Epithelial cell of proximal tubule (primary cell): ENCODE measurements at places on chromosomes 7 and 10. TPM values are rescaled to one million over a fixed set of nuclear protein-coding genes. Genes with fewer than 3 reads are reported as not detected.

The SAP25 gene
- total RNA-seq: 1.7 TPM in 1 of 2 replicates, not detected in the other

The SLC39A12 gene
- not detected in 2 replicates for total RNA-seq

- DNase-seq: no peak
These were observed 132.8 kb downstream of the GLI3 start for GRCh38 chr7:42104231-42104630.

The PNLIPRP3 gene
- total RNA-seq: not detected in 2 replicates

The CASP7 gene
- total RNA-seq: 16.5 and 29.0 TPM in 2 replicates

The GIMAP7 gene
- total RNA-seq: not detected in 2 replicates

The GOLGA7B gene
- 0.12 and 0.43 TPM in 2 replicates for total RNA-seq

The SNX10 gene
- 18.8 and 29.0 TPM in 2 replicates for total RNA-seq

DNA sequence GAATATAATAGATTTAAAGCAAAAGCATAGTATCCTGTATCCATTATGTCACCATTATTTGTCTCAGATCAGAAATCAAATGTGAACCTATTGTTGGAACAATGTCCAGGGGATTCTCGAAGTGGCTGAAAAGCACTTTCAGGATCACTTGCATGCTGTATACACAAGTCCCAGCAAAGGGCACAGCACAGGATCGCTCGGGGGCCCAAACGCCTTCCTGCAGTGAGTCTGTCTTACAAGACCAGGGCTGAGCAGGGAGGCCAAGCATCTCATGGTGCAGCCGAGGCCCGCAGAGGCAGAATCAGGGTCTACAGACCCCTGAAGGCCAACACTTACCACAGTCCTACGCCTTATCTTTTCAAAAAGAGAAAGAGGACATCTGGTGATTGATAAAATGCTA is 92.3 kb downstream of the TNS3 start:
- no peak for DNase-seq

The VENTX gene
- total RNA-seq: not detected in 2 replicates

The TAF3 gene
- total RNA-seq: 3.0 and 4.8 TPM in 2 replicates

DNA sequence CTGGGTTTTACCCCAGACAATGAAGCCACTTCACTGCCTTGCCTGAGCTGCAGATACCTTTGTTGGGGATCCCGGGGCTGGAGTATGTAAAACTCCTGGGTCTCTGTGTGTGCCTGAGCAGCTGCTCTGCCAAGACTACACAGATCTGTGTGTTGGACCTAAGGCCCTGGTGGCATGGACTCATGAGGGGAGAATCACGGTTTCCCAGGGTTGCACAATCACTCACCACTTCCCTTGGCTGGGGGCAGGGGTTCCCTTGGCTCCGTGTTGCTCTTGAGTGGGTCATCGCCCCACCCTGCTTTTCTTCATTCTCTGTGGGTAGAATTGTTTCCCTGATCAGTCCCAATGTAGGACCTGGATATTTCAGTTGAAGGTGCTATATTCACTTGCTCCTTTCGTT is 13.9 kb upstream of the TBATA start:
- DNase-seq: no peak

GRCh38 chr10:119724593-119725516 is 995 bp upstream of the INPP5F start:
- peak; percentile 31 for DNase-seq

GRCh38 chr7:106216923-106217542 is 67.8 kb downstream of the NAMPT start:
- DNase-seq: no peak

GRCh38 chr7:945556-946255 is 8.8 kb downstream of the ADAP1 start:
- no peak for DNase-seq

The LIPF gene
- total RNA-seq: not detected in 2 replicates

The CBLL1 gene
- 21.3 and 26.0 TPM in 2 replicates for total RNA-seq

The PIP gene
- total RNA-seq: not detected in 2 replicates

- peak; percentile 83 for DNase-seq
These were observed 6.4 kb downstream of the CDCA7L start for GRCh38 chr7:21939136-21939857.

The DNAJC12 gene
- total RNA-seq: 0.17 and 2.2 TPM in 2 replicates

DNA sequence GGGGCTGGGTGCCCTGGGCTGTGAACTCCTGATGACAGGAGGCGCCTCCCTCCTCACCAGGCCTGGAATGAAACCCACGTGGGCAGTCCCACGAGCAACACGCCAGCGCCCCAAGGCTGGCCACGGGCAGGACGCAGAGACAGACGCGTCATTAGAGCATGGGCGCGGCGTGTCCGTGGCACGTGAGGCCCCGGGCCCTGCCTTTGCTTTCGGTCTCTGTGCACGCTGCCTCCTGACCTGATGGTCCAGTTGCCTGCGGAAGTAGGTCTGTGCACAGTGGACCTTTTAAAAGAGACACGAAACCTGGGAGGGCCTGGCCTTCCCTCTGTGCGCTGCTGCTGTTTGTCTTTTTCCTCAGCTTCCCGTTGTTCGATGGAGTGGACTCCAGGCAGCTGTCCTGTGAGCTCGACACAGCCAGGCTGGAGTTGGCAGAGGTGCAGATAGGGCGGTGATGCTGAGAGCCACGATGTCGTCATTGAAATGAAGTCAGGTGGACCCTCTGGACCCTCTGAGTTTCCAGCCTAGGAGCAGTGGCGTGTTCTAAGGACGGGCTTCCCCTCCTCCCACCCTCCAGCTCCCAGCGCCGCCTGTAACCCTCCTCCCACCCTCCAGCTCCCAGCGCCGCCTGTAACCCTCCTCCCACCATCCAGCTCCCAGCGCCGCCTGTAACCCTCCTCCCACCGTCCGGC is 40.1 kb upstream of the CFAP46 start:
- DNase-seq: no peak

The SEMA3E gene
- total RNA-seq: 0.35 and 0.94 TPM in 2 replicates

The PTPRE gene
- 5.4 and 6.2 TPM in 2 replicates for total RNA-seq

DNA sequence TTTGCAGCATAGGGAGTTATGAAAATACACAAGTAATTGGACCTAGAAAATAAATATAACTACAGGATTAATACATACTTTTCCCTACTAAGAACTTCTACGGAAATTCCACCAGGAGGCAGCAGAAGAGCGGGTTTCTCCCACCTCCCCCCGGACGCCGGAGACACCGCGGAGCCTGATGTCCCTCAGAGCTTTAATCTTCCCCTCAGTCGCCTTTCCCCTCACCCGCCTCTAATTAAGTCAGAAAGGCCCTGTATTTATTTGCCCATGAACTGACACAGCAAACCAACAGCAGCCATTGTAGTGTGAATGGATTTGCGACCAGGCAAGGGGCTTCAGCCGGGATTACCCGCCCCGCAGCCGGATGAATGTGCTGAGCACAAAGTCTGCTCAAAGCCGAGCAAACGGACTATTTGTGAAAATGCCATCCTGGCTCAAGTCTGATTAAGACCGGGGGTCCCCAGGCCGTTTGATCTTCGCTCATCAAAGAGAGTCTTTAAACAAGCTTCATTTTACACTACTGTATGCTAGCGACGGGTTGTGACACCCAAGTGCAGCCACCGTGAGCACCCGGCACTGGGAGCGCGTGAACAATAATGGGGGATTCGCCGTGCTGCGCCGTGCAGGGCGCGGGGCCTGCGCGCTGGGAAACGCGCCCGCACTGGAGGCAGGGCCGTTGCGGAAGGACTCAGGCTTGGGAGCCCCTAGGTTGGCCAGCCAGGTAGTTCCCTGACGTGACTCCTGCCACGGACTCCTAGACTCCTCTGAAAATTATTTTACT is 5.6 kb upstream of the DKK1 start:
- DNase-seq: no peak

The SERPINE1 gene
- total RNA-seq: 160 and 249 TPM in 2 replicates

DNA sequence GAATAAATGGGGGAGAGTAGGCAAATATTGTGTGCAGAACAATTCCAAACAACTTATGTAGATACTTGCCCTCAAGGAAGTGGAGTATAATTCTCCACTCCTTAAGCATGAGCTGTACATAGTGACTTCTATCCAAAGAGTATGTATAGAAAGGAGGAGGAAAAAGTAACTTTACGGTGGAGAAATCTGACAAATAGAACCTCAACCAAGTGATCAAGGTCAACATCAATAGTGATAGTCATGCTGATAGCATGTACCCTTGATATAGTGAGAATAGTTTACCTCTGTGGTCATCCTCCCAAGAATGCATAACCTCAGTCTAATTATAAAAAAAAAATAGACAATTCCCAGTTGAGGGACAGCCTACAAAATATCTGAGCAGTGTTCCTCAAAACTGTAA is 89.1 kb upstream of the NANOS1 start:
- no peak for DNase-seq

DNA sequence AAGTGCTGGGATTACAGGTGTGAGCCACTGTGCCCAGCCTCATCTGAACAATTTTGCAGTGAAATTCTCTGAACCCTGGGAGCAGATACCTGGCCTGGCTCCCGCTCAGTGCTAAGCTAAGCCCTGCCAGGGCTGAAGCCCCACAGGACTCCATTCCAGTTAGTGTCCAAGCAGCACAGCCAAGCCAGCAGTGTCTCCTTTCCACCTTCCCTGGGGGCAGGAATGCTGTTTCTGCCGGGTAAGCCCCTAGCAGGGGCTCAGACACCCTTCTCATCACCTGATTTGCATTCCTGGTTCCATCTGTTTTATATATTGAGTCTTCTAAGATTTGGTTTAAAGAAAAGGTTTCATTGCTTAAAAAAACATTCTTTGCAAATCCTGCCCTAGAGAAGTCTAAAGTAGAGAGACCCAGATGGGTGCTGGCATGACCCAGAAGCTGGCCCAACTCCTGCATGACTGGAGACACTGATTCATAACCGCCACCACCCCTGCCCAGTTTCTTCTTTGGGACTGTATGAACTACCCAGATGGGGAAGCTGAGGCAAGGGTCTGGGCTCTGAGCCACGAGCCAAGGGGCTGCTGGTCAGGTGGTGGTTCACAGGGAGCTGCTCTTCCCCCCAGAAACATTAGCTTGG is 14.0 kb downstream of the SLC13A4 start:
- DNase-seq: no peak

DNA sequence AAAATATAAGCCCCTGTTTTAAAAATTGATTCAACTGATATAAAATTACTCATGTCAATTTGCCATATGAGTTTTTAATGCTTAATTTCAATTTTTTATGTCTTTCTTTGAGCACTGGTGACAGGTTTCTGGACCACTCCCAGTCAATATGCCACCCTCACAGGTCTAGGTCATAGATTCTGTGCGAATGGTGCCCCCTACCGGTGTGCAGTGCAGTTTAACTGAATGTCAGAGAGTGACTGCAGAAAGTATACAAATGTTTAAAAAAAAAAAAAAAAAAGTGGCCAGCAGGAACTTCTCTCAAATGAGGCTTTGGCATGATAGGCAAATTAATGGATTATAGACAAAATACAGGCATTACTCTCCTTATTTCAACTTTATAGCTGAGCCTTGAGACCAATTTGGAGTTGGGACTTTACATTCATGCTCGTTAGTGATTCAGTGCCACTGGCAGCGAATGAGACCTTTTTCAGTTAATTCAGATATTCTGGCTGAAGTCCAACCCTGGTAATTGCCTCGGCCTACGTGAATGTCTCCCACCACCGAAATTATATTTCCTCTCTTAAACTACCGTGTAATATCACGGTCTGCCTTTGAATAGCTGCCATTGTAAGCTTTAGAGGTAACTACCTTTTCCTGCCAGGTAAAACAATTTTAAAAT is 427.6 kb downstream of the PHTF2 start:
- DNase-seq: no peak

DNA sequence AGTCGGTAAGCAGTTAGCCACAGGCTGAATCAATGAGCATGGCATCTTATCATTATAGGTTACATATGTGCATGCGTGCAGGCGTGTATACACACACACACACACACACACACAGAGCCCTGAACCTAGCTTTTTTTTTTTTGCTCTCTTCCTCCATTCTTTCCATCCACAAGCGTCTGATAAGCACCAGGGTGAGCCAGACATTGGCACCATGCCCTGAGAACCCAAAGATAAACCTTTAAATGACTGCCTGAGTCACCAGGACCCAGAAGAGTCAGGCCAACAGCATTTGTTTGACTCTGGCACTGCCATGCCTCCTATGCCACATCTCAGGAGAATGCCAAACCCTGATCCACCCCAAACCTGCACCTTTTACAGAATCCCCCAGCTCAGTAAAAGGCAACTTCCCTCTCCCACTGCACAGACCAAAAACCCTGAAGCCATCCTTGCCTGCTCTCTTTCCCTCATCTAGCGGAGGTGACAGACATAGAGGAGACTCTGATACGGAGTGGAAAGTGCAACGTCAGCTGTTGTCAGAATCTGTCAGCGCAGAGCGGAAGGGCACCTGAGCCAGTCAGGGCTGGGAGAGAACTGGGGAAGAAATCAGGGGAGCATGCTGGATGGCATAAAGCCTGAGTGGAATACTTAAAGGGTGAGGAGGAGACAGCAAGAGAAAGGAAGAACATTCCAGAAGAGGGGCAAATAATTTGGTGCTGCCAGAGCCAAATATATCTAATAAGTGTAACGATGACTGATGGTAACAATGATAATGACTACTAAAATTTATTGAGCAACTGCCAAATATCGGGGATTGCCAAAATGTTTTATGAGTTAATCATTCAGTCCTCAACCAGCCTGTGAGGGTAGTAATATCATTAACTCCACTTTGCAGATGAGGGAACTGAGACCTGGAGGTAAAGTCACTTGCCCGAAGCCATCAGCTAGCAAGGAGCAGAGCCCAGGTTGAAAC is 3.2 kb downstream of the PARP12 start:
- DNase-seq: peak; percentile 42

DNA sequence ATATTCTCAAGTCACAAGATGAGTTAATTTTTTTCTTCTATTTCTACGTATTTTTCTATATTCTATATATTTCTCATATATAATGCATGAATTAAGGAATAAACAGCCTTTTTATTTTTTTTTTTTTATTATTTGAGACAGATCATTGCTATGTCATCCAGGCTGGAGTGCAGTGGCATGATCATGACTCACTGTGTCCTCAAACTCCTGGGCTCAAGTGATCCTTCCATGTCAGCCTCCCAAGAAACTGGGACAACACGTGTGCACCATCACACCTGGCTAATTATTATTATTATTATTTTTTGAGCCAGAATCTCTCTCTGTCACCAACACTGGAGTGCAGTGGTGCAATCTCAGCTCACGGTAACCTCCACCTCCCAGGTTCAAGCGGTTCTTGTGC is 1.5 kb downstream of the CLDN12 start:
- DNase-seq: peak; percentile 25

DNA sequence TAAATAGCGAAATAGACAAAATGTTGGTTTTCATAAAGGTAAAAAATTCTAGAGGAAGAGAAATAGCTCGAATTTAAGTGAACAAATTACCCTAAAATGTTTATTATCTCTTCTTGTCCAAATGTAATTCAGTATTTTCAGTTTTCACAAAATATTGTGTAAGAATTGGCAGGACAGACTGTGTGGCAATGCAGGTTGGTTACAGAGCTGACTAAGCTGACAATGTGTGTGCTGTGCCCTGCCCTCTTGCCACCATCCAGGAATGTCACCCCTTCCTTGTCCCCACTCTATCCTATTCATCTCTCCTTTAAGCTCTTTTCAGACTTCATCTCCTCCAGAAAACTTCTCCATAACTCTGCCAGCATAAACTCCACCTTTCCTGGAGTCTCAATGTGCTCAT is 46.1 kb downstream of the COL28A1 start:
- DNase-seq: no peak

- DNase-seq: no peak
These were observed 97.1 kb downstream of the VOPP1 start for GRCh38 chr7:55474944-55475854.

DNA sequence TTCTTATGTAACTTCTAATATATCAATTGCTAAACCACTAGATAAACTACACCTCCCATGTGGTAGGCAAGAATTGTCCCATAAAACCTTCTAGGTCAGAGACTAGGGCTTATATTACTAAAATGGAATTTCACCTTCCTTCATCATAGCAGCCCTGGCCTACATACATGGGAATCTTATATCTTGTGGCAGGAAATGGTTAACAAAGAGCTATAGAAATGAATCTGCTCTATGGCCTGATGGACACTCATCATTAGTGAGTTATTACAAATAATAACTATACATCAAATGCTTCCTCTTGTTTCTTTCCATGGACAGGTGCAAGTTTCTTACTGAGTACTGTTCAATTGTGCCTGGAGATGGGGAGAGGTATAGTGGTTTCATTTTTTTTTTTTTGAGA is 62.3 kb upstream of the PDLIM1 start:
- DNase-seq: no peak
